ENCODE measurements at places on chromosomes 11 and 22.

DNA sequence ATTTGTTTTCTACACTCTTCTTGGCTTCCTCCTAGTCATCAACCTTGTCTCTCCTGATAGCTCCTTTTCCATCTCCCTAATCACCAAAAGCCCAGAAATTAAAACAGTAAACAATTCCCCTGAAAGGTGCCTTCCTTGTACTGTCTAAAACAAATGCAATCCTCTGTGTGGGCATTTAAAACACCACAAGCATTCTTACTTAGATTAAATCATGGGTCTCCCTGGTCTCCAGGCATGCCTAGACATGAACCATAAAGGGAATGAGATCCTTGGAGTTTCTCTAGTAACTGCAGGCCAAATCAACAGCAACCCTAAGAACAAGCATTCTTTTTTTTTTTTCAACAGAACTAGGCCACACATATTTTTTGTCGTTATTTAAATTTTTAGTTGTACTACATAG is 1.9 kb downstream of the BTG4 start:
- DNase-seq = peak; percentile 38

DNA sequence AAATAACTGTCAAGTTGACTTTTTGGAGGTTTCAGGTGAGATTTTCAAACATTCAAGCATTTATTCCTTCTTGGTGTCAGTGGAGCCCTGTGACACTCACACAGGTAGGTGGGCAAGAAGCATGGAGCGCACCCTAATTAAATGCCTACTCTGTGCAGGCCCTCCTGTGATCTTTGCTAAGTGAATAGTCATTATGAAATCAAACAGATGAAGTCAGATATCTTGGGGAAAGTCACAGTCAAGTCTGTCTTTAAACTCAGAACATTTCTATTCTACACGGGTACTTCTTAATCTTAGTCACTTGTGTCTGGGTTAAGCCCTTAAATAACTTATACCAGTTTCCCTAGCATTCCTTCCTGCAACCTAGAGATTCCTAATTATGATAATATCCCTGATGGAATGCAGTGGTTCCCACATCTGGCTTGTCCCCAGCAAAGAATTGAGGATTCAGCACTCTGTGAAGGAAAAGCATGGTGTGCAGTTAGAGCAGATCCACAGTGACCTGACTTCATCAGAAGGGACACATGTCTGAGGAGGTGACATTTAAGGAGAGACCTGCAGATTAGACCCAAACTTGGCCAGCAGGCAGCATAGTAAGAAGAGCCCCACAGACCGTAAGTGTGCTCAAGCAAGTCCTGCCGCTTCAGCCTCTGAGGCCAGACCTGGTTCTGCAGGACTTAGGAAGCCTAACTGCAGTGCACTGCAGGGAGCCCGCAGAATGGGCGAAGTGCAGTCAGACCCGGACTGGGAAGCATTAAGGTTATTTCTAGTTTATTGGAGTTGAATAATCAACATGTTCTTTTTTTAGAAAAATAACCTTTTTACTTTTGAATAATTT is 85.3 kb upstream of the GAL start:
- DNase-seq = no peak

- peak; percentile 28 for DNase-seq
Observed at GRCh38 chr11:33551051-33551450, 149.6 kb downstream of the C11orf91 start.

GRCh38 chr11:119100246-119100970 is 1.2 kb downstream of the DPAGT1 start:
- DNase-seq = peak; percentile 60

DNA sequence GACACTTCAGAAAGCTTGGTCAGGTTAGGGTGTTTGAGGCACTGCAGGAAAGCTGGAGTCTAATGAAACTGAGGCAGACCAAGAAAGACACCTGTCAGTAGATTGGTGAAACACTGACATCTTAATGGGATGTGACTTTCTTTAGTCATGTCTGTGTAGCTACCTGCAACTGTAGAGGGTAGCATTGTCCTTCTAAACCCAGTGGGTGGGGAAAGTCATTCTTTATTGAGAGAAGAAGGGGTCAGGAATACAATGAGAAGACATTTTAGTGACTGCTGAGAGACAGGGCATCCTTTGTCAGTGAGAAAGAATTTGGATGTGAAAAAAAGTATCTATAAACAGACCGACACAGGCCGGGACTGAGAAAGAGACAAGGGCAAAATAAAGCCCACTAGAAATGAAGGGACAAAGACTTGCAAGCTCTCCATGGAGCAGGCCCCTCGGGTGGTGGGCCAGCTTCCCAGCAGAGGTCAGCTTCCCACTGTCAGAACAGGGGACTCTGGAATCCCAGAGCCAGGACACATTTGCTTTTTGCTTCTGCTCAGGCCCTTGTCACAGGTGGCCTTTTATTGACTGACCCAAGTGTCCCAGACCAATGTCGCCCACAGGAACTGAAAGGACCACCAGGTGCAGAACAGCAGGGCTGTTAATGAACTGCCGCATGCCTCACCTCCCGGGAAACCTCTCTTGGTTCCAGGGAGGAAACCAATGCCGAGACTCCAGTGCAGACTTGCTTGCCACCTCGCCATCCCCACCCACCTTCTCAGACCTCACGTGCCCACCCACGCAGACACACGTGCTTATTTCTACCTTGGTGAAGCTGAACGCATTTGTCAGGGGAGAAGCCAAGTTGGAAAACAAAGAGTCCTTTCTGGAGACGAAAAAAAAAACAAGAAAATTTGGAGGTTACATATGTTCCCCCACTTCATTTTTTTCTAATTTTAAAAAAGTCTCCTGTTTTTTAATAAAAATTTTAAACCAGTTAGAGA is 212.8 kb downstream of the TENM4 start:
- no peak for DNase-seq

GRCh38 chr11:69492201-69492991 is 10.9 kb downstream of the LINC01488 start:
- DNase-seq = peak; percentile 40

- DNase-seq = no peak
Observed at GRCh38 chr22:37662039-37662438, 3.5 kb downstream of the PDXP start.

GRCh38 chr11:76161261-76161961 is 44.9 kb downstream of the WNT11 start:
- DNase-seq = no peak

DNA sequence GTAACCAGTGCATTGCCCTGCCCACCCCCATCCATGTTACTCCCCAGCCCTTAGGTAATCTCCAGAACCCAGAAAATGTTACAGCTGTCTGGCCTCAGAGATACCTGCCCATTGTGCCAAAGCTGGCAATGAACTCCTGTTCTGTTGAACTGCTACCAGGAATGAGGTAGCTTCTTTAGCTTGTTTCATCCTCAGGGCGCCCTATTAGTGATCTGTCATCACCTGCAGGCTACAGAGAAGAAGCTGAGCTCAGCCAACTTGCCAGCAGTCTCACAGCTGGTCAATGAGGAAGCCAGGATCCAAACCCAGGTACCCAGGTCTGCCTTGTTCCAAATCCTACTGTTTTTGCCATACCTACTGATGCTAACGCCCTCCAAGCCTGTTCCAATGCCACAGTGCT is 88.7 kb downstream of the GALNT18 start:
- no peak for DNase-seq

DNA sequence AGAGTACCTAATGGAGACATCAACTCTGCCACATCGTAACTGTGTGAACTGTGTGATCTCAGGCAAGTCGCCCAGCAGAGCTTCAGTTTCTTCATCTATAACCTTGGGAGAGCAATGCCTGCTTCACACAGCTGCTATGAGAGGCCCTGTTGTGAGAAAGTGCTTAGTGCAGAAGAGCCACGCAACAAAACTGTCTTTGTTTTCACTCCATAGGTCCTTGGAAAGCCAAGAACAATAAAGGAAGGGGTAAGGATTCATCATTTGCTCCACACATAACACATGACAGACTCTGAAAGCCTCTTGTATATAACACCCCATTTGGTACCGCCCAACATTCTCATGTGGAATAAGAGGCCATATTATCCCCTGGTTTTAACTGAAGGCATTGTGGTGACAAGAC is 231.9 kb upstream of the ISX start:
- DNase-seq = no peak

DNA sequence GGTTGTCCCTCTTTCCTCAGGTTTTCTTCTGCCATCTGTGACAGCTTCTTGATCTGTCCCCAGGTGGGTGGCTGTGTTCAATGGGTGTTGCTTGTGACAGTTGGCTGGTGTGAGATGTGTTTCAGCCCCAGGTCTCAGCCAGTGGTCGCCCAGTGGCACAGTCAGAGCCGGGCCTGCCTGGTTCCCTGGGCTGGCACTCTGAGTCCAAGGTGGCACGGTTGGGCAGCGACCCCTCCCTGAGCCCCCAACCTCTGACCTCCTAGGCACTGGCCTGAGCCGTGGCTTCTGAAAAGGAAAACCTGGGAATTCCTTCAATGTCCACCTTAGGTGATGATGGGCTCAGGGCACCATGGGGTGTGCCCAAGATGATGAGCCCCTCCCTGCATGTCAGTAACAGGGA is 14.0 kb upstream of the PRODH start:
- DNase-seq = no peak

DNA sequence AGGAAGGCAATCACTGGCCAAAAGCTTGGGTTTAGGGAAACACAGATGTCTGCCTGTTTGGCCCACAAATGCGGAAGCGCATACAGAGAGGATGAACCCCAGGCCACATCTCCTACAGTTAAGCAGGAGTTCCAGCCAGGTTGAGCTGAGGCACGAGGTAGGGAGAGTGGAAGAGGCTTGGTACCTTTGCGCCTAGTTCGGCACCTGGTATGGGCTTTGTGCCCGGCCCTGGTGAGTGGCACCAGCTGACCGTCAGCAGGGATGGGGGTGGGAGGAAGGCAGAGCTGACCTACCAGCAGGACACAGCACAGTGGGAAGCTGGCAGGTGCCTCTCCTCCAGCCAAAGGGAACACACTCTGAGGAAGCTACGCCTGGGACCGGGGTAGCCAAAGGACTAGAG is 57.6 kb downstream of the KCNC1 start:
- DNase-seq = no peak

DNA sequence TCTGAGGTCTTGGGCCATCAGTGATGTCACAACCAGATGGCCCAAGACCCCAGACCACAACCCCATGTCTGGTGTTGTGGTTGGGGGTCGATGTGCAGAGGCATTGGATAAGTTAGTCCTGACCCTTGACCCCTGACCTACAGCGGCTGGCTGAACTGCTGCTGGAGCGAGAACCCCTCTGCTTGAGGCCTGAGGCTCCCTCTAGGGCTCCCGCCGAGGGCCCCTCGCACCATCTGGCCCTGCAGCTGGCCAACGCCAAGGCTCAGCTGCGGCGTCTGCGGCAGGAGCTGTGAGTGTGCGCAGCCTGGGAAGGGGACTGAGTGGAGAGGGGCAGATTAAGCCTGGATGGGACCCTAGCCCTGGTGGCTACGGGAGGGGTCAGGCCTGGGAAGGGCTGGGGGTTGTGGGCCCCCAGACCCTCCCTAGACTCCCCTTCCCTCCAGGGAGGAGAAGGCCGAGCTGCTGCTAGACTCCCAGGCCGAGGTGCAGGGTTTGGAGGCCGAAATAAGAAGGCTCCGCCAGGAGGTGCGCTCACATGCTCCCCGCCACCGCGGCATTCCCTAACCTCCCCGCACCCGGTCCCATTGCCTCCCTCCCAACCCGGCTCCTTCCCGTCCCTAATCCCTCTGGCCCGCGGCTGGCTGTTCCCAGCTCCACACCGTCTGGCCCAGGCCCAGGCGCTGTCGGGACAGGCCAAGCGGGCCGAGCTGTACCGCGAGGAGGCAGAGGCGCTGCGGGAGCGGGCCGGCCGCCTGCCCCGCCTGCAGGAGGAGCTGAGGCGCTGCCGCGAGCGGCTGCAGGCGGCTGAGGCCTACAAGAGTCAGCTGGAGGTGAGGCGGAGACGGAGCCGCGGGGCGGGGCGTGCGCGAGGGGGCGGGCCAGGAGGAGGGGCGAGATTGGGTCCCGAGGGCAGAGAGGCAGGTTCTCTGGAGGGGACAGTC is 2.1 kb downstream of the CCDC88B start:
- DNase-seq = peak; percentile 84

DNA sequence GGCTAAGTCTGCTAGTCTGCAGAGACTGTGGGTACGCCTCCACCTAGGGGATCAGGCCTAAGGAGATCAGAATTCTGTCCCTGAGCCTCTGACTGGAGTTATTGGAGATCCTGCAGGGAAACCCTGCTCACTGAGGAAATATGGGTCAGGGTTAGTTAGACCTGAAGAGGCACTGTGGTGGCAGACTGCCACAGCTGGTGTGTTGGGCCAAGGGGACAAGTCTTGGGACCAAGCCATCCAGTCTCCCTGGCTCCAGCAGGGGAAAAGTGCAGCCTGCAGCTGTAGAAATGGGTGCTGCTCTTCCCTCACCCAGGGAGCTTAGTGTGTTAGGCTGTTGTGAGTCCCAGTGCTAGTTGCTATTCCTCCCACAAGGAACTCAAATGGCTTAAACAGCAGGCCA is 334.8 kb upstream of the LARGE1 start:
- no peak for DNase-seq

- no peak for DNase-seq
Observed at GRCh38 chr22:32648486-32648885, 153.0 kb upstream of the TIMP3 start.

DNA sequence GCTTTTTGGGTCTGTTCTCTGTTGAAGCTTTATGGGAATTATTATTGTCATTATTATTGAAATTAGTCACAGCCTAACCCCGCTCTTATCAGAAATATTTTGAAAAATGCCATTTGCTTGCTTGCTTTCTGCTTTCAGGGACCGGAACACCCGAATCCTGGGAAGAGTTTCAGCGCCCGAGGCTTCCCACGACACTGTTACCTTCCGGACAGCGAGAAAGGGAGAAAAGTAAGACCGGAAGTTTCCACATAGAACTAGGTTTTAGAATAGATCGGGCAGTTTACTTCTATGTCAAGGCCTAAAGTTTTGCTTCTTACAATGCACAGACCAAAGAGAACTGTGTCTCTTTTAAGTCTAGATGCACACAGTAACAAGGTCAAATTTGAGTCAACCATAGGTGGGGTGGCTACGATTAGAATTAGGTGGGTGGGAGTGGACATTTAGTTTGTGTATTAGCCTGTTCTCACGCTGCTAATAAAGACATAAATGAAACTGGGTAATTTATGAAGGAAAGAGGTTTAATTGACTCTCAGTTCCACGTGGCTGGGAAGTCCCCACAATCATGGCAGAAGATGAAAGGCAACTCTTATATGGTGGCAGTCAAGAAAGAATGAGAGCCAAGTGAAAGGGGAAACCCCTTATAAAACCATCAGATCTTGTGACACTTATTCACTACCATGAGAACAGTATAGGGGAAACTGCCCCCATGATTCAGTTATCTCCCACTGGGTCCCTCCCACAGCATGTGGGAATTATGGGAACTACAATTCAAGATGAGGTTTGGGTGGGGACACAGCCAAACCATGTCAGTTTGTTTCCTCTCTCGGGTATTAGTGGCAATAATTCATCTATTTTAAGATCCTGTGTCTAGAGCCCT is 12.9 kb downstream of the MPEG1 start:
- DNase-seq = no peak

- peak; percentile 44 for DNase-seq
Observed at GRCh38 chr22:19121631-19122142, 525 bp downstream of the DGCR2 start.
